ENCODE measurements at places on chromosomes 5 and 9.

GRCh38 chr9:115597330-115597895 lies 479.5 kb upstream of the TNC start:
- DNase-seq: no peak

DNA sequence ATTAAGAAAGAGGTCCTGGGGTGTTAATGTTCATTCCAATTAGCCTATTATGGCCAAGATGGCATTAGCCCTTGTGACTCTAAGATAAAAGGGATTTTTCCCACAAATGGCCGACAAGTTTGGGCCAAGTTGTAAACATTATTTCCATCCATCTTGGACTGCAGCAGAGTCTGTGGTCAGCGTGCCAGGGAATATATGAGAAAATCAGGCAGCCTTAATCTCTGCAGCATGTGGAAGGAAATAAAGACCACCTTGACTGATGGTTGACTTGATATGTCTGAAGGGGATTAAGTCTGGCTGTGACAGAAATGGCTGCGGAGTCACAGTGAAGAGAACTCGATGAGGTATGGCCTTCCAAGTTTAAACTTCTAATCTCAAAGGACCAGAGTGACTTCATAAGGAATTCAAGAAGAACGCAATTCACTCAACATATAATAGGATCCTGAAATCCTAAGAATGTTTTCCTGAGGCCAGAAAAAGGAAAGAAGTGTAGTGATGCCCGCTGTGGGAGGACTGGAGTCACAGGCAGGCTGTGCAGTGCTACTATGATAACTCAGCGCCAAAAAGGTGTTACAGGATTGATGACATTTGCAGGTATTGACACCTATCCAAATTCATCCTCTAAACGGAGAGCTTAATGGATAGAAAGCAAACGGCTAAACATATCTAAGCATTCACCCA lies 287.1 kb downstream of the SEC61B start:
- no peak for DNase-seq

DNA sequence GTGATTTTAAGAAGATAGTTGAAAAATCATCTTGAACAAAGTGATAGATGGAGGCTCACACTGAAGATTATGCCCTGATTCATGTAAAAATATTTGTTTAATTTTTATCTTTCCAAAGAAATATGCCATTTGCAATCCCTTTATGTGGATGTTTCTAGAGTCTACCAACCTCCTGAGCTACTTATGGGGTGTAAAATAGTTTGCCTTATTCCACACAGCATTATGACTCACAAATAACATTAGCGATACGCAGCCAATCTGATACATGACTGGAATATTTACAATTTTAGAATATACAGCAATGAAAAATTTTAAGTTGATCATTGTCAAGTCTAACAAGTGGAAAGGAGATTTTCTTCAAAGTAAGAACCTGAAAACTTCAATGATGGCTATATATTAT lies 327.5 kb downstream of the EDIL3 start:
- DNase-seq: no peak

DNA sequence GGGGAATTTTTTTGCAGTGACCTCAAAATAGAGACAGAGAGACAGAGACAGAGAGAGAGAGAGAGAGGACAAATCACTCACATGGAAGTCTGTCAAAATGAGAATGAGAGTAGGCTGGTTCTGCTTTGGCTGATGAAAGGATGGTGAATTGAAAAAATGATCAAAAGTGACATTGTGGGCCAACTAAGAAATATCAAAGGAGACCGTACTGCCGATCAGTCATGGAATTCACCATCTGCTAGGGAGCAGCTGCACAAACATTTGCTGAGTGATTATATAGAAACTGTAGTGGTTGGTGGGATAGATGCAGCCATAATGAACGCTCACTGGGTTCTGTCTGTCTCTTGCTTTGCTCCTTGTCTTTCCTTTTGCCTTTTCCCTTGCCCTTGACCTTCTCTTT lies 476.6 kb upstream of the SGCD start:
- DNase-seq: no peak

GRCh38 chr9:37241340-37241739 lies 121.0 kb downstream of the ZCCHC7 start:
- no peak for DNase-seq

DNA sequence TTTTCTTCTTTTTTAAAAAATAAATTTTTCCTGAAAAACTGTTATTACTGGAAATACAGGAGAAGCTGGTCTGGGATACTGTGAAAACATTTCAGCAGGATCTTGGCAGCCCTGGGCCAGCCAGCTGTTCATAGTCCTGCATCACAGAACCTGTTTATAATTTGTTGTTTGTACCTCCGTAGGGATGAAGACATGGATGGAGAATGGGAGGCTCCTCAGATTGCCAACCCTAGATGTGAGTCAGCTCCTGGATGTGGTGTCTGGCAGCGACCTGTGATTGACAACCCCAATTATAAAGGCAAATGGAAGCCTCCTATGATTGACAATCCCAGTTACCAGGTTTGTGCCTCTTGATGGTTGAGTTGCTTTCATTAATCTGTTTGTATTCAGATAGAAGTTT lies 12.4 kb upstream of the MAML1 start:
- no peak for DNase-seq

GRCh38 chr9:95993337-95993736 lies 117.8 kb downstream of the ERCC6L2 start:
- DNase-seq: no peak

DNA sequence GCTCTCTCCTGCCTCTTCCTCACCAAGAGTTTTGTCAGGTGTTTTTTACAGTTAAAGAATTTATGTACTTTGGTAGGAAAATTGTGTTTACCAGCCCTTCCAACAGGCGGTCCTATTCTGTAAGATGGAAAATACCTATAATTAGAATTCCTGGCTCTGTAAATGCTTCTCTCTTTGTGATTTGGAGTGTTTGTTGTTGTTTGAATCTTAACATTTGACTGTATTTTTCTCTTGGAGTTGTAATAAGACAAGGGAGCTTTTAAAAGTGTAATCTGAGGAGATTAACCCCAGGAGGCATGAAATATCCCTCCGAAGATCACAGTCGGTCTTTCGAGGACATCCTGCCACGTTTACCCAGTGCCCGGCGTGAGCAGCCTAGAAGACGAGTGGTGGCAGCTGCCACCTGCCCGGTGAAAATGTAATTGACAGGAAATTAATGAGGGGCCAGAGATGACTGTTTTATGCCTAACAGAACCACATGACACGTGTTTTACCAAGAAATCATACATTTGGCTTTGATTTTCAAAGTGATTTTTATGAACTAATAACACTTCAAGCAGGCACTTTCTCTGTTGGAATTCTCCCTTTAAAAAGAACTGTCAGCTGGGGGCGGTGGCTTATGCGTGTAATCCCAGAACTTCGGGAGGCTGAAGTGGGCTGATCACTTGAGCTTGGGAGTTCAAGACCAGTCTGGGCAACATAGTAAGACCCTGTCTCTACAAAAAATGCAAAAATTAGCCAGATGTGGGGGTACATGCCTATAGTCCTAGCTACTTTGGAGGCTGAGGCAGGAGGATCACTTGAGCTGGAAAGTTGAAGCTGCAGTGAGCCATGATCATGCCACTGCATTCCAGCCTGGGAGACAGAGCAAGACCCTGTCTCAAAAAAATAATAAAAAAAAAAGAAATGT lies 20.0 kb downstream of the ANKRD33B start:
- peak; percentile 49 for DNase-seq

- DNase-seq: no peak
These were observed 203.9 kb upstream of the CDH9 start for GRCh38 chr5:27242258-27242626.

- DNase-seq: no peak
These were observed 272.2 kb upstream of the ADRA1B start for GRCh38 chr5:159644053-159644452.

DNA sequence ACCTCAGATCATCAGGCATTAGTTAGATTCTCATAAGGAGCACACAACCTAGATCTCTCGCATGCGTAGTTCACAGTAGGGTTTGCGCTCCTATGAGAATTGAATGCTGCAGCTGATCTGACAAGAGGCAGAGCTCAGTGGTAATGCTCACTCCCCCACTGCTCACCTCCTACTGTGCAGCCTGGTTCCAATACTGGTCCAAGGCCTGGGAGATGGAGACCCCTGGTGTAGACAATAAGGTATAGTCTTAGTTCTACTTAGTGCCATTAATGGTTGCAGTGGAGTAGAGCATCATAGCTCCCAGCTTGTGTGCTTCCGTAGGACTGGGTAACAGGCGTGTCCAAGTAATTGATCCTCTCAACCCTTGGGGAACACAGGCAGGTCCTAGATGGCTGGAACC lies 70.4 kb upstream of the ANKRD55 start:
- DNase-seq: no peak

DNA sequence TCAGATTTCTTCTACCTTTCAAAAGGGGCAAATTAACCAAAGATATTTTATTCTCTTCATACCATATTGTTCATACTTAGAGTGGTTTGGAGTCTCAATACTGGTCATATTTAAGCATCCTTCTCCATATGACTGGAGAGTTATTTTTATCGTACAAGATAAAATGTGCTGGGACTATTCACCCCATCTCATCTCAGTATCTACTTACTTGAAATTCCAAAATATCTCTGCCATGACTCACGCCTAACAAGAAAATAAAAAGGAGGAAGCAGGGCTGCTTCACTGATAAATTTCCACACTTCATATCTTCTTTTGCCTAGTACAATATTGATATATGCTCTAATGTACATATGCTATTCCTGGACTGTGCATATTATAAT lies 277.9 kb upstream of the CDH9 start:
- no peak for DNase-seq

- DNase-seq: no peak
These were observed 185.2 kb upstream of the RGMB start for GRCh38 chr5:98588215-98588614.
